ENCODE measurements at places on chromosomes 7 and 10. TPM values are rescaled to one million over a fixed set of nuclear protein-coding genes. Genes with fewer than 3 reads are reported as not detected.

DNA sequence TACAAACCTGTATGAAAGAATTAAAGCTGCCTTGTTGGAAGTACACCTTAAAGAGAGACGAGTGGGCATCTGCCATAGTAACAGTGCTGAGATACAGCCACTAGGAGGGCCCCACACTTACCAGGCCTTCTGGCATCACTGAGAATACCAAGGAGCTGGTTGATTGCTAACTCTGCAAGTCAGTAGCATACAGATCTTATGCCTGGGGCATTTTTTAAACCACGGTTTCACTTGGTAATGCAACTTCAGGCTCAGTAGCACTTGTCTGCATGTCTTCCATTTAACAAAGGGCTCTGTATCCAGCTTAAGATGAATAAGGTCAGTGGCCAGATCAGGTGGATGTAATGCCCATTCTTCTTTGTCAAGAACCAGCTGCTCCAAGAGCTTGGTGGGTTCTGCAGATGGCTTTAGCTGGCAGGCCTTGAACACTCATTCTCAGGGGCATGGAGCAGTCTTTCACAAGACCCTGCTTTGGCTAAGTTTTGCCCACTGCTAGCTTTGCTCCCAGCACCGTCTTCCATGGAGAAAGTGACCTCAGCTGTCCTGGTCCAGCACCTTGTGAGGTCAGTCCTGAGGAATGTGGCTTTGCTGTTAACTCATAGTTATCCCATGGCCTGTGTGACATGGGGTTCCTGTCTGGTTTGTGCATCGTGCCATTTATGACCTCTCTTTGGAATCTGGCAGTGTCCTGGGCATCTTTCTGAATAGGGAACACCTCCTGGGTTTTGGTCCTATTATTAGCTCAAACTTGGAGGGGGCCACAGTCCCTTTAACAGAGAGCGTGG, 68.1 kb downstream of the BMPER start:
- no peaks in the 10 kb centered on the region for H3K4me1 ChIP-seq
- H3K27me3 ChIP-seq = no peaks in the 10 kb centered on the region

The IL6 gene
- polyA plus RNA-seq = 341 TPM

- peaks cover 41% of the 10 kb centered on the region for H3K36me3 ChIP-seq
- peaks cover 5% of the 10 kb centered on the region for H3K4me1 ChIP-seq
- no peak for DNase-seq
- H3K27ac ChIP-seq = no peak overlapping the region
- H3K4me3 ChIP-seq = no peak overlapping the region
Measured at GRCh38 chr10:89221919-89222318, 14.8 kb upstream of the CH25H start.

DNA sequence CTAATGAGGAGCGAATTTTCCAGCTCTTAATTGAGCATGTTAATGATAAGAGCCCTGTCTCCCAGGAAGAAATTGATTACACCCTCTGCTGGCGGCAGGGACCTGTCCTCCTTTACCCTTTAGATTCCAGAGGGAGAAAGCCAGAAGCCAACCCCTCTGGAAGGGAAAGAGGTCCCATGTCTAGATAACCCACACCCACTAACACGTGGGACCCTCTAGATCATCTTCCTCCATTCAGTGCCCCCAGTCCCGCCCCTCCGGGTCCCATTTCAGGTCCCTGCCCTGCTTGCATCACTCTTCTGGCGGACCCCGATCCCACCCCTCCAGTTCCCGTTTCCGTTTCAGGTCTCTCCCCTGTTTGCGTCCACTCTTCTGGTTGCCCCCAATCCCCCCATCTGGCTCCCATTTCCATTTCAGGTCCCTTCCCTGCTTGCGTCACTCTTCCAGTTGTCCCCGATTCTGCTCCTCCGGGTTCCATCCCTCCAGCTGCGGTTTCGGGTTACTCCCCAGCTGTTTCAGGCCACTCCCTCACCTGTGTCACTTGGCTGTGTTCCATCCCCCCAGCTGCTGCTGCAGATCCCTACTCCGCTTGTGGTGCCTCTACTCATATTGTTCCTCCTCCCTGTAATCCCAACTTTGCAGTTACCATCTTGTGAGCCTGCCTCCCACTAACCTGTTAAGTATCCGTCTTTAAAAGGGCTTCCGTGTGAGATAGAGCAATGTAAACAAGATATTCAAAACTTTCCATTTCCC, 202.4 kb downstream of the SH2D4B start:
- H3K27ac ChIP-seq = no peak overlapping the region
- no peaks in the 10 kb centered on the region for H3K36me3 ChIP-seq
- no peak overlapping the region for H3K4me3 ChIP-seq
- no peaks in the 10 kb centered on the region for H3K4me1 ChIP-seq

DNA sequence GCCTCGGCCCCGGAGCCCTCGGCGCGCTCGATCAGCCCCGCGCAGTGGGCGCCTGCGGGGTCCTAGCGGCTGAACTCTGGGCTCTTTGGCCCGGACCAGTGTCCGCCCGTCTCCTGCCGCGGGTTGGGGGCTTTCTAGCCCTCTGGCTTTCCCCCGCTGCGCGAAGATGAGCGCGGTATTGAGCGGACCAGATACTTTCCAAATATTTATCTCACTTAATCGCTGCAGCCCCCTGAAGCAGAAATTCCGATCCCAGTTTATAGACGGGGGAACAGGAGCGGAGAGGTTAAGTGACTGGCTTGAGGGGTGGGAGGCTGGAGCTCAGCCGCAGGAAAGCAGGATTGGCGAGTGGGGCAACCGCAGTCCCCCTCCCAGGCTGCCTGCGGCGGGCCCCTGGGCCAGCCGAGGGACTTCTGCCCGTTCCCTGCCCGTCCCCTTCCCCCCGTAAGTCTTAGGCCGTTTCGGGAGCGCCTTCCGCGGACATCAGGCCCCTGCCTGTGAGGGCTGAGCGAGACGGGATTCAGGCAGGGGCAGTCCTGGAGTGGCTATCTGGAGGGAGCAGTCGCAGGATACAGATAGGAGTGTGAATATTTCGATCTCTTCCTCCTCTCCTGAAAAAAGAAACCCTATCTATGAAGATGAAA, 565 bp downstream of the STRIP2 start:
- peaks cover 26% of the 10 kb centered on the region for H3K27me3 ChIP-seq
- DNase-seq = no peak
- peaks cover 16% of the 10 kb centered on the region for H3K4me1 ChIP-seq
- H3K36me3 ChIP-seq = no peaks in the 10 kb centered on the region

DNA sequence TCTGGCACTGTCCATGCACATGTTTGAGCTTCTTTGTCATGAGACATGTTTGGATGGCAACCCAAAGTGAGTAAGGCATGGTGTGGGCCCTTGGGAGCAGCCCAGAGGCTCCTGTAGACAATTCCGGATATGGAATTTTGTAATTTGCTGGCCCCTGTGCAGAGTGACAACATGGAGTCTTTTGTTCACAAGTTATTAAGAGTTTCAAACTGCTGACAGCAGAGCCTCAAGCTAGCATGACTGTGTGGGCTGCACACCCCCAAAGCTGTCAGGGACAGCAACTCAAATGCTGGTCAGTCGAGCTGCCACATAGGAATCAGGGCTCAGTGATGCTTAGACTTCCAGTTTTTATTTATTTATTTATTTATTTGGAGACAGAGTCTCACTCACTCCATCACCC, 7.0 kb upstream of the MYL7 start:
- DNase-seq = no peak
- H3K36me3 ChIP-seq = no peaks in the 10 kb centered on the region
- H3K4me3 ChIP-seq = no peak overlapping the region
- H3K27ac ChIP-seq = no peak overlapping the region

The MMD2 gene
- not detected for polyA plus RNA-seq

DNA sequence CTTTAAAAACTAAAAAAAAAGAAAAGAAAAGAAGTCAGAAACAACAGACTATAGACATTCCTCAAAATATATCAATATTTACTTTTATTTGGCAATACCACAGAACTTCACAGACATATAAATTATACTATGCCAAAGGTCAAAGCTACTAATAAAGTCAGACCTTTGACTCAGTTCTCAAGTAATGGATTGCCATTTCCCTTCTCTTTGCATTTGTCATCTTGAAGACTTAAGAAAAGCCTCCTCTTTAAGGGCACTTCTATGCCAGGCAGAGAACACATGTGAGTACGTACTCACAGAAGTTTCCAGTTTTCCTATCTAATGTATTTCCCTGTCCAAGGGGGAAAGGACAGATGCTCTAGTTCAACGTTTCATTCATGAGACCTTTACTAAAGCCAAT, 37.6 kb downstream of the TNPO3 start:
- no peak for DNase-seq
- peak overlapping the region; percentile 38 for H3K27ac ChIP-seq
- H3K4me1 ChIP-seq = peaks cover 11% of the 10 kb centered on the region
- no peak overlapping the region for H3K4me3 ChIP-seq
- H3K36me3 ChIP-seq = peaks cover 56% of the 10 kb centered on the region

- peaks cover 31% of the 10 kb centered on the region for H3K36me3 ChIP-seq
- no peaks in the 10 kb centered on the region for H3K27me3 ChIP-seq
- H3K4me3 ChIP-seq = no peak overlapping the region
- no peak overlapping the region for H3K27ac ChIP-seq
- peaks cover 24% of the 10 kb centered on the region for H3K4me1 ChIP-seq
- DNase-seq = no peak
Measured at GRCh38 chr7:24817339-24817738, 60.1 kb upstream of the GSDME start.

DNA sequence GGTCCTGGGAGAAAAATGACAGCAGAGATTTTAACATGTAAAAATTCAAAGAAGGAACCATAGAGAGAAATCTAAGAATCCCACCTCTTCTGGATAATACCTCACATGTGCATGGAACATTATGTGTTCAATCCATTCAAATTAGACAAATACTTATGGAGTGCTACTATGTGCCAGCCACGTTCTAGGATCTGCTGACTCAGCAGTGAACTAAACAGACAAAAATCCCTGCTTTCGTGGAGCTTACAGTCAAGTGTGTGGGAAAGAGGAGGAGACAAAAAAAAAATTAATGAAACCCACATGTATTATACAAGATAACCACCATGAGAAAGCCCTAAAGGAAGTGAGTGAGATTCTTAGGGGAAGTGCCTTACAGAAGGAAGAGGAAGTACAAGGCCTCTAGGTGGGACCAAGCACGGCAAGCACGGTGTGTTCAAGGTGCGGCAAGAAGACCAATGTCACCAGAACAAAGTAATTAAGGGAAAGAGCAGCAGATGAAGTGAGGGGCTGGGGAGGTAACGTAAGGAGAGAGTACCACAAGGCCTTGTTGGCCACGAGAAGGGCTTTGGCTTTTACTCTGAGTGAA, 71.0 kb downstream of the SLC25A13 start:
- H3K27ac ChIP-seq = no peak overlapping the region
- H3K27me3 ChIP-seq = no peaks in the 10 kb centered on the region
- no peak overlapping the region for H3K4me3 ChIP-seq

DNA sequence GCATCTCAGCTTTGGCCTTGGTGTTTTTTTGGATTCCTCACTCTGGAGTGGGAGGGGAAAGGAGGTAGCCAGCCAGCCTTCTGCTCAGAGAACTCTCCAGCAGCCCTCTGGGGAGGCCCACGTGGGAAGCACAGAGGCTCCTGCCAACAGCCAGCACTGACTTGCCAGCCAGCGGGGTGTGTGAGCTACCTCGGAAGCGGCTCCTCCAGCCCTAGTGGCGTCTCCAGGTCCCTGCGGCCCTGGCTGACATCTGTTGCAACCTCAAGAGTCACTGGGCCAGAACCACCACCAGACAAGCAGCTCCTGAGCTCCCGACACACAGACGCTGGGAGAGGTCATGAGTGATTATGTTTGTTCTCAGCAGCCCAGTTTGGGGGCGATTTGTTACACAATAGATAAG, 180.2 kb upstream of the FZD8 start:
- no peak overlapping the region for H3K27ac ChIP-seq
- H3K4me3 ChIP-seq = no peak overlapping the region
- H3K27me3 ChIP-seq = no peaks in the 10 kb centered on the region
- H3K36me3 ChIP-seq = no peaks in the 10 kb centered on the region
- no peak for DNase-seq
- no peaks in the 10 kb centered on the region for H3K4me1 ChIP-seq

DNA sequence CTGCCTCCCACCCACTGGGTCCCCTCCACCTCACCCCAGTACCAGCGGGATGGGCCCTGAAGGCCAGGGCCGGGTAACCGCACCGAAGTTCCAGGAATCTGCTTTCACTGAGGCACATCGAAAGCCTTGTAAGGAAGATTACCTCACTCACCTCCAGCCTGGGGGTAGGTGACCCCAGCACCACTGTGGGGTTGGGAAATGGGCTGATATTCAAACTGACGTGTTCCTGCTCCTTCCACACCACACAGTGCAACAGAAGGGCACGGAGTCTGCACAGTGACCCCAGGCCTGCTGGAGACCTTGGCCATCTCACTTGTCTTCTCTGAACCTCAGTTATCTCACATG, 29.8 kb downstream of the NPS start:
- no peaks in the 10 kb centered on the region for H3K27me3 ChIP-seq
- no peaks in the 10 kb centered on the region for H3K36me3 ChIP-seq
- H3K27ac ChIP-seq = no peak overlapping the region
- no peak overlapping the region for H3K4me3 ChIP-seq
- DNase-seq = no peak

DNA sequence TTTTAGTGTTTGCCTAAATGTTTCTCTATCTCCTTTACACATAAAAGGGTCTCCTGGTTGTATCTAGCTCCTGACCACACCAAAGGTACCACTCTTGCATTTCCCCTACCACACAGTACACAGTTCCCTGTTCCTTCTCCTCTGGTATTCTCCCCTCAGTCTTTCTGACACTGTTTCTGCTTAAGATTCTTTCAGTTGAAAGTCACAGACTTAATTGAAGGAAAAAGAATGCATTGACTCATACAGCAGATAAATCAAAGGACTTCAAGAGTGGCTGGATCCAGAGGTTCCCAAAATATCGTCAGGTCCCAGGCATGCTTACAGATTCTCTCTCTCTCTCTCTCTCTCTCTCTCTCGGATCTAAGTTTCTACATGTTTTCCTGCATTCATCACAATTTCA, 185.6 kb upstream of the LRGUK start:
- no peak overlapping the region for H3K27ac ChIP-seq
- H3K4me1 ChIP-seq = no peaks in the 10 kb centered on the region
- H3K27me3 ChIP-seq = no peaks in the 10 kb centered on the region
- no peak overlapping the region for H3K4me3 ChIP-seq
- H3K36me3 ChIP-seq = peaks cover 10% of the 10 kb centered on the region

DNA sequence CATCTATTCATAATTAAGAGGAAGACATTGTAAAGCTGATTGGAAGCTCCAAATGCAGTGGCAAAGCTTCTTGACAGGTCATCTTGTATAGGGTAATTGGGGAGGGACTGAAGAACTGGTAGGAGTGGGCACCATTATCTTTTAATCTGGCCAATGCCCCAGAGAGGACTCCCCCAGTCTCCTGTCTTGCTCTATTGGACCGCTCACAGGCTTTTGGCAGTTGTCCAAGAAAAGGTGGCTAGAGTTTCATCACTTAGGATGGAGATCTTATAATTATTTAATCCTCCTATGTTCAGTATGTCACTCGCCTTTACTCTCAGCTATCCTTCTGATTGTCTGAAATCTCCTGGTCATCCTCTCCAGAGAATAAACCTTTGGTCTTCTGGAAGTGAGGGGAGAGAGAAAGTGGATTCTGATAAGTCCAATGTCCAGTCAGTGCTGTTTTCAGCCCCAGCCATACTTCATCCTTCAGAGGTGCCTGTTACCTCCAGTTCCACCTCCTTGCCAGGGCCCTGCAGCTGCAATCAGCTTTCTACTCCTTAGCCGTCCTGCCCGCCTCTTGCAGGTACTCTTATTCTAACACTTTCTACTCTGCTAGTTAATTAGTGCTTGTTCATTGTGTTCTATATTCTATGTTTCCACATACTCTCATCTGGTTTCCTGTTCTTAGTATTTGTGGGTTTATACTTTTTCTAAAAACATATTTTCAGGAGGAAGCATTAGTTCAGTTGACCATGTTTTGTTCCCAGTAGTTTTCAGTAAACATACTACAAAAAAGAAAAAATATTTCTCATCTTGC, 241.6 kb downstream of the NSUN6 start:
- no peak for DNase-seq
- no peaks in the 10 kb centered on the region for H3K36me3 ChIP-seq
- no peak overlapping the region for H3K4me3 ChIP-seq
- H3K4me1 ChIP-seq = no peaks in the 10 kb centered on the region
- H3K27ac ChIP-seq = no peak overlapping the region
